Endothelial cell of umbilical vein (primary cell): ENCODE measurements at places on chromosomes 3 and 15.

GRCh38 chr3:17261627-17262369, 377.0 kb downstream of the PLCL2 start:
- no peak overlapping the region for H3K4me3 ChIP-seq
- H3K27me3 ChIP-seq: no peaks in the 10 kb centered on the region
- DNase-seq: no peak

- H3K27me3 ChIP-seq: no peaks in the 10 kb centered on the region
- no peak overlapping the region for H3K27ac ChIP-seq
- no peak overlapping the region for H3K4me3 ChIP-seq
- DNase-seq: no peak
Measured at GRCh38 chr3:13289771-13290285, 130.3 kb downstream of the NUP210 start.

DNA sequence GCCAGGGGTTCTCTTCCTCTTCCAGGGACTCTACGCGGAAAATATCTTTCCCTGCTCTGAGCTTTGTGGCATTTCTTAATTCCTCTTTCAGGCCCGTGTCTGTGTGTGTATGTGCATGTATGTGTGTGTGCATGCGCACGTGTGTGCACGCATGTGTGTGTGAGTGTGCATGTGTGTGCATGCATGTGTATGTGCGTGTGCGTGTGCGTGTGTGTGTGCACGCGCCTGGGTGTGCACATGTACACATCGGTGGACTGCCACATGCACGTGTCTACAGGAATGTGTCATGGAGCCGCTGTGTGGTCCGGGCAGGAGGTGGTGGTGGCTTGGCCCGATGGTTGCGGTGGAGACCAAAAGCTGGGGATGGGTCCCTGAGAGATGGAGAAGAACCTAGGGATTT, 133.0 kb downstream of the FBLN2 start:
- H3K4me1 ChIP-seq: no peaks in the 10 kb centered on the region
- no peak overlapping the region for H3K27ac ChIP-seq
- H3K4me3 ChIP-seq: no peak overlapping the region
- no peaks in the 10 kb centered on the region for H3K36me3 ChIP-seq
- H3K27me3 ChIP-seq: no peaks in the 10 kb centered on the region

DNA sequence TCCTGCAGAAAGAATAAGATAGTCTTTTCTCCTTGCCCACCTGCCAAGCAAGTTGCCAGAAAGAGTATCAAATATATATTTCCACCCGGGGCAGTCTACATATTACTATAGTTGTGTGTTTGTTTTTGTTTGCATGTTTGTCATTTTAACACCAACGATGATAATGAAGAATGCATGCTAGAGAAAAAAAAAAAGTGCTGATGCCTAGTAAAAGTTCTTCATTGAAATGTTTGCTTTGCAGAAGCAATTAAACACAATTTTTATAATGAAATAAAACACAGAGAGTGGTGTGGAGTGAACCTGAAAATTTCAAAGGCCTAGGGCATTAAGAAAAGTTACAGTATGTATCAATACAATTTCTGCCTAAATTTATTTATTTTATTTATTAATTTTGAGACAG, 2.5 kb upstream of the PCLAF start:
- DNase-seq: no peak
- no peaks in the 10 kb centered on the region for H3K36me3 ChIP-seq
- no peak overlapping the region for H3K27ac ChIP-seq
- no peaks in the 10 kb centered on the region for H3K27me3 ChIP-seq

DNA sequence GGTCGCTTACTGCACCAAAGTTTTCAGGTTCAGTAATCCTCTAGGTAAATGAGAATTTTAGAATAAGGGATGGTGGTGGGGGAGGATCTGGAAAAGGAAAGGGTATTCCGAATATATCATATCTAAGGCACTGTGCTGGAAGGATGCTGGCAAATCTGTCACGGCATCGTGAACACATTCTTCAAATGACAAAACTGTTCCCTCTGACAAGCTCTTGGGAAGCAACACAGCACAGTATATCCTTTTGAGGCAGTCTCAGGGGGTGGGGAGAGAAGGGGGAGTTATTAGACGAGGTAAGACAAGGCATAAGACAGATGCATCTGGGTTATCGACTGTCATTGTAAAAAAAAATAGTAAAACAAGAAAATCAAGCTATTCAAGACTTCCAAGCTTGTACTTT, 289.6 kb upstream of the LRRN1 start:
- no peaks in the 10 kb centered on the region for H3K36me3 ChIP-seq
- H3K4me1 ChIP-seq: no peaks in the 10 kb centered on the region
- no peak overlapping the region for H3K27ac ChIP-seq

GRCh38 chr15:24986653-24987052, 31.9 kb downstream of the SNRPN start:
- DNase-seq: no peak
- H3K36me3 ChIP-seq: no peaks in the 10 kb centered on the region
- no peak overlapping the region for H3K27ac ChIP-seq
- no peak overlapping the region for H3K4me3 ChIP-seq

- no peak overlapping the region for H3K27ac ChIP-seq
- no peak for DNase-seq
- H3K27me3 ChIP-seq: no peaks in the 10 kb centered on the region
- H3K4me1 ChIP-seq: peaks cover 12% of the 10 kb centered on the region
- no peaks in the 10 kb centered on the region for H3K36me3 ChIP-seq
Measured at GRCh38 chr3:129233538-129233937, 15.9 kb upstream of the COPG1 start.

GRCh38 chr15:73754461-73754860, 1.3 kb upstream of the INSYN1 start:
- H3K27me3 ChIP-seq: peaks cover 26% of the 10 kb centered on the region
- no peak for DNase-seq
- no peaks in the 10 kb centered on the region for H3K4me1 ChIP-seq
- H3K36me3 ChIP-seq: no peaks in the 10 kb centered on the region
- H3K4me3 ChIP-seq: no peak overlapping the region

- H3K27ac ChIP-seq: peak overlapping the region; percentile 85
- DNase-seq: peak; percentile 64
- H3K4me1 ChIP-seq: peaks cover 31% of the 10 kb centered on the region
- H3K4me3 ChIP-seq: no peak overlapping the region
Measured at GRCh38 chr15:89118481-89118989, 30.3 kb downstream of the ABHD2 start.

DNA sequence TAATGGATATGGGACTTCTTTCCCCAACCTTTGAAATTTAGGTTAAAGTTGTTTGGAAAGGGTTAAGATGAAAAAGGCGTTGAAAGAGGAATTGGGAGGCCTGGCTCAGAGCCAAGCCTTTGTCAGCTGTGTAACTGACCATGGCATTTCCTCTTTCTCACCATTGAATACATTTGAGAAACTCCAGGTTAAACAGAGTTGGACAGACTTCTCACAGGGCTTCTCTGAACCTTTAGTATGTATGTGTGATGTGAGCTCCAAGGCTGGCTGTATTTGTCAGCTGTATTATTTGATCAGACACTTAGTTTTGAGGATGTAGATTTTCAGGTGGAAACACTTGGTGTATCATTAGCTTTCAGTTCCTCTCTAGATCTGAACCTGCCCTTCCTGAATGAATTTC, 136.4 kb upstream of the GOLGA6L4 start:
- H3K27ac ChIP-seq: no peak overlapping the region
- H3K4me3 ChIP-seq: no peak overlapping the region
- DNase-seq: peak; percentile 25
- H3K36me3 ChIP-seq: no peaks in the 10 kb centered on the region
- no peaks in the 10 kb centered on the region for H3K27me3 ChIP-seq
- H3K4me1 ChIP-seq: no peaks in the 10 kb centered on the region

- peaks cover 2% of the 10 kb centered on the region for H3K27me3 ChIP-seq
- H3K27ac ChIP-seq: no peak overlapping the region
- H3K4me1 ChIP-seq: peaks cover 3% of the 10 kb centered on the region
- H3K36me3 ChIP-seq: no peaks in the 10 kb centered on the region
- no peak overlapping the region for H3K4me3 ChIP-seq
Measured at GRCh38 chr15:100820528-100820927, 59.1 kb upstream of the ALDH1A3 start.

GRCh38 chr3:61569856-61570580, 8.6 kb downstream of the PTPRG start:
- H3K27me3 ChIP-seq: no peaks in the 10 kb centered on the region
- H3K4me3 ChIP-seq: no peak overlapping the region
- H3K27ac ChIP-seq: no peak overlapping the region
- H3K4me1 ChIP-seq: peaks cover 2% of the 10 kb centered on the region

GRCh38 chr3:153623834-153624233, 461.8 kb downstream of the RAP2B start:
- H3K36me3 ChIP-seq: no peaks in the 10 kb centered on the region
- no peak overlapping the region for H3K4me3 ChIP-seq
- DNase-seq: no peak
- H3K4me1 ChIP-seq: peaks cover 54% of the 10 kb centered on the region
- no peaks in the 10 kb centered on the region for H3K27me3 ChIP-seq

GRCh38 chr3:150480877-150481276, 65.4 kb downstream of the SERP1 start:
- H3K27ac ChIP-seq: no peak overlapping the region
- no peaks in the 10 kb centered on the region for H3K27me3 ChIP-seq
- no peak for DNase-seq
- no peaks in the 10 kb centered on the region for H3K36me3 ChIP-seq
- peaks cover 8% of the 10 kb centered on the region for H3K4me1 ChIP-seq

- no peak overlapping the region for H3K4me3 ChIP-seq
- DNase-seq: peak; percentile 37
- peaks cover 12% of the 10 kb centered on the region for H3K4me1 ChIP-seq
- H3K36me3 ChIP-seq: no peaks in the 10 kb centered on the region
- no peaks in the 10 kb centered on the region for H3K27me3 ChIP-seq
- no peak overlapping the region for H3K27ac ChIP-seq
Measured at GRCh38 chr3:183244219-183244618, 8.8 kb upstream of the B3GNT5 start.

DNA sequence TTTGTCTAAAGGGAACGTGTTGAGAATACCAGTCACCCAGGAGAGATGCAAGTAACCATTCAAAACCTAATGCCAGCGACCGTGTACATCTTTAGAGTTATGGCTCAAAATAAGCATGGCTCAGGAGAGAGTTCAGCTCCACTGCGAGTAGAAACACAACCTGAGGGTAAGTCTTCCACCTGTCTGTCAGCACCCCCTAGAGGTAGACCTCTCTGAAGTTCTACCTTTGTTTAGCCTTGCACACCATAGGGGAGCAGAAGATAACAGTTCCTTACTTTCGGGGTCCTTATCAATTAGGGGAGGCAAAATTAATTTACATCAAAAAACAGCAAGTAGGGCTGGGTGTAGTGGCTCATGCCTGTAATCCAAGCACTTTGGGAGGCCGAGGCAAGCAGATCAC, 124.4 kb downstream of the HCN4 start:
- no peaks in the 10 kb centered on the region for H3K4me1 ChIP-seq
- no peaks in the 10 kb centered on the region for H3K27me3 ChIP-seq
- no peaks in the 10 kb centered on the region for H3K36me3 ChIP-seq
- DNase-seq: no peak

DNA sequence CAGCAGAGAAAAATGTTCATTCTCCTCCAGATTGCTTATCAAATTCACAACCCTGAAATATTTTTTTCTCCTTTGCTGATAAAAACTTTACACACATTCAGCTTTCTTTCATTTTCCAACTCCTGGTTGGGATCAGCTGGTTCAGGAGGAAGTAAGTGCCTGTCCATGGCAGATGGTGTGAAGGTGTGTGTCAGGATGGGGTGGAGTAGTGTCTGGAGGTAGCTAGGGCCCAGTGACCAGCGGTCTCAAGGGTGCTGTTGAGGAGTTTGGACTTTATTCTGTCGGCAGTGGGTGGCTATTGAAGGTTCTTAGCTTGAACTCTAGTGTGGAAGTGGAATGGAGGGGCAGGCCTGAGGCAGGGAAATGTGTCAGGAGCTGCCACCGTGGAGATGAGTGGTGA, 46.9 kb upstream of the PTPN23 start:
- H3K4me1 ChIP-seq: no peaks in the 10 kb centered on the region
- no peaks in the 10 kb centered on the region for H3K27me3 ChIP-seq
- H3K4me3 ChIP-seq: no peak overlapping the region
- peaks cover 34% of the 10 kb centered on the region for H3K36me3 ChIP-seq
- DNase-seq: no peak
- no peak overlapping the region for H3K27ac ChIP-seq

- no peak overlapping the region for H3K27ac ChIP-seq
- H3K4me1 ChIP-seq: no peaks in the 10 kb centered on the region
- H3K27me3 ChIP-seq: peaks cover 36% of the 10 kb centered on the region
- H3K36me3 ChIP-seq: no peaks in the 10 kb centered on the region
Measured at GRCh38 chr3:160041465-160041864, 52.8 kb downstream of the IL12A start.

DNA sequence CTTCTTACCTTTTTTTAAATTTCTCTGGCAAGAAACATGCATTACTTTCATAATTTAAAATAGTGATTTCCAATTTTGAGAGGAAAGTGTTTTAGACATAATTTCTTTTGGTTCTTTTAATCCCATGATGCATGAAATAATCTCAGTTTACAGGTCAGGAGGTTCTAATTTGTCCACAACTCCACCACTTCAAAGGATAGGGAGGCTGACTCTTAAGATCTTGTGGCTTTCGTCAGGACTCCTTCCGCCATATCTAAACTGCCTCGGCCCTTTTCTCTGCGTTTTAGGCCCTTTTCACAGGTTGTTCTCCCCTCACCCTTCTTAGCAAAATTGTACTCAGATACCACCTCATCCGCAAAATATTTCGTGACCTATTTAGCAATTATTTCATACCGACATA, 8.0 kb downstream of the DYNC1LI1 start:
- H3K27me3 ChIP-seq: no peaks in the 10 kb centered on the region
- no peaks in the 10 kb centered on the region for H3K36me3 ChIP-seq
- DNase-seq: no peak
- H3K27ac ChIP-seq: no peak overlapping the region

DNA sequence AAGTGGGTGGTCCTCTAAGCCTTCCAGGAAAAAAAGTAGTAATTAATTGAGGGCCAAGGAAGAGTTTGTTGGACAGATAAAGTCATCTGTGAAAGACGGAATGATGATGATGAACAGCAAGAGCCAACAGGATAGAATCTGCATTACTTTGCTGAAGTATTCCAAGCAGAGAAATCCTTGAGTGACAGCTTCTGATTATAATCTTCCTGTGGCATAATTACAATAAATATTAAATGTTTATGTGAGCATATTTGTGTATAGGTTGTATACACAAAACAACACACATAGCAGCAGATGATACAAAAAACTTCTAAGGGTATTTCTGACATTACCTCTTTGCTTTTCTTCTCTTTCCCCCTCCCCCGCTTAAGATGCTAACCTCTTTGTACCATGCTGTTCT, 147.6 kb downstream of the SPATA16 start:
- H3K4me1 ChIP-seq: no peaks in the 10 kb centered on the region
- no peaks in the 10 kb centered on the region for H3K27me3 ChIP-seq
- DNase-seq: no peak
- H3K36me3 ChIP-seq: no peaks in the 10 kb centered on the region
- H3K27ac ChIP-seq: no peak overlapping the region

- H3K27ac ChIP-seq: no peak overlapping the region
- H3K36me3 ChIP-seq: no peaks in the 10 kb centered on the region
- no peak overlapping the region for H3K4me3 ChIP-seq
- no peak for DNase-seq
- peaks cover 10% of the 10 kb centered on the region for H3K27me3 ChIP-seq
- H3K4me1 ChIP-seq: peaks cover 12% of the 10 kb centered on the region
Measured at GRCh38 chr3:184741798-184742675, 30.2 kb upstream of the MAGEF1 start.

GRCh38 chr3:169668957-169669741, 5.6 kb upstream of the MECOM start:
- H3K36me3 ChIP-seq: no peaks in the 10 kb centered on the region
- H3K4me3 ChIP-seq: peak overlapping the region; percentile 45
- no peaks in the 10 kb centered on the region for H3K27me3 ChIP-seq
- H3K4me1 ChIP-seq: peaks cover 42% of the 10 kb centered on the region
